D721Med (cell line): ENCODE measurements at places on chromosomes 4 and X.

GRCh38 chr4:67160394-67160793 is 384.9 kb downstream of the CENPC start:
- no peak for DNase-seq

- DNase-seq = no peak
These were observed 17.1 kb upstream of the PAGE2B start for GRCh38 chrX:55057675-55058249.

DNA sequence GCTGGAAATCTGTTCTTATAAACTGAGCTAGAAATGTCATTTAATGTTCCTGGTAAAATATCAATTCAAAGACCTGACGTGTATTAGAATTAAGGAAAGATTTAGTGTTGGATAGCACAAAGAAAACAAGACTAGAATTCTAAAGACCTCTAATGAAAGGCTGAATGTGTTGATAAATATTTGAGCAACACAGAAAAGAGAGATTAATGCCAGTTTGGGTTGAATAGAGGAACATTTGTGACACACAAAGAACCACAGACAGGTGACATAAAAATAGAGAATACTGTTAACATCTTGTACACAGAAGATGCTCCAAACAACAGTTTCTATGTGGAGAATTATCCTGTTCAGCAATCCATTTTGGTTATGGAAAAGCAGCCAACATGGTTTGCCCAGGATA is 222.1 kb upstream of the GALNT7 start:
- no peak for DNase-seq

DNA sequence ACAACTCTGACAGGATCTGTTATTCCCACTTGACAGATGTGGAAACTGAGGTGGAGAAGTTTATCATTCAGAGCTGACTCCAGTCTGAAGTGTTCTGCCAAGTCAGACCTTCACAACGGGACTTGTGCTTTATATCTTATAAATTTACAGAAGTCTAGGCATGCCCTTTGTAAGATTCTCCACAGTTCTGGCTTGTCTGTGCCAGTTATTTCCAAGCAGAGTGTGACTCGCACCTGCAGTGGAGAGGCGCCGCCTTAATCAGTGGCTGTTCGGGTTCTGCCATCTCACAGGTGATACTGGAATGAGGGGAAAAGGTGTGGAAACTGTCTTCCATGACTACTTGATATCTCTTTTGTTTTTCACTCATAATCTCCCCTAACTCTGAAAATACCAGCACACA is 63.2 kb downstream of the CPEB2 start:
- no peak for DNase-seq

- no peak for DNase-seq
These were observed 120.1 kb downstream of the NKX6-1 start for GRCh38 chr4:84378983-84379382.
